ENCODE measurements at places on chromosomes 4 and X. TPM values are rescaled to one million over a fixed set of nuclear protein-coding genes. Genes with fewer than 3 reads are reported as not detected.

IL1RAPL2 gene
- total RNA-seq = not detected

IDUA gene
- 10.5 TPM for total RNA-seq

GRCh38 chr4:123812066-123812390, 415.4 kb downstream of the SPRY1 start:
- no peak for DNase-seq

- no peak for DNase-seq
These were observed 103.4 kb downstream of the LUZP4 start for GRCh38 chrX:115392871-115393270.

DNA sequence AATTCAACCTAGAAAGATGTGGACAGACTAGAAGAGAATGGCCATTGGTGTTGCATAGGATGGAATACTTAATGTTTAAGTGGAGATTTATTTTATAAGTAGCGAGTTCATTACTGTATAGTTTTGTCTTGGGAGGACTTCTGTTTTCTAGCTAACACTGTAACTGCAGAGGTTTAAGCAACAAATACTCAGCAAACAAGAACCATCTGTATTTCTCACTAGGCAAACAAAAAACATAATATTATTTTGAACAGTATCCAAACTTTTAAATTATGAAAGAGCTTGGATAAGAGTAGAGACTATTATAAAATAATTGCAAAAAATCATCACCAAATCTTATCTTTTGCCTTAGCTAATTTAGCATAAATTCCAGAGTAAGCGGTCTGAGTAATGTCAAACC, 121.1 kb downstream of the GLRA3 start:
- no peak for DNase-seq

HMGB3 gene
- total RNA-seq = 20.6 TPM

DNA sequence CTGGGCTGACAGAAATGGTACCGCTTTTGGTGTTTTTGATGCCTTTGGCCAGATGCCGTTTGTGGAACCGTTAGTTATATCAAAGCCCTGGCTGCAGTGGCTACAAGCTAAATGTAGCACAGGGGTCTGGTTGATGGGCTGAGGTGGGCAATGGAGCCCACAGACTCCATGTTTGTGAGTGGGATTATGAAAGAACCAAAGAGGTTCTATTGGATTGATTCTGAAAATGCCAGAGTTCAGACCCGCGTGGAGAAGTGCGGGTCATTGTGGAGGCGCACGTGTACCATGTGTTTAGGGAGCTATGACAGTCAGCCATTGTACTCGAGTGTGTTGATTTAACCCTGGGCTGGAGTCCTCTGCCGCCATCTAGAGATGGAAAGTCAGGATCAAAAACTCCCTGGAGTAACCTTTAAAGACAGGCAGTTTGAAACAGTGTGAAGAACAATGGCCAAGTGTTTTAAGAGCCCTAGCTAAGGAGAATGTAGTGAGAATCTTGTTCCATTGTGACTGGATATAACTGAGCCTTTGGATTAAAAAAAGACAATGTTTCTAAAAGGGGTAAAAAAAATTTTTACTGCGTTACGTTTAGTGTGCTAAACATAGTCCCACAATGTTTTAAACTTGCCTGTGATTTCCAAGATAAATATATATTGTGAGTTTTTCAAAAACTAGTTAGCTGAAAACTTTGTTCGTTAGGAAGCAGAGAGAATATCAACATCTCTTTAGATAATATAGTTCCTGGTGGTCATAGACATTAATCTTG, 12.7 kb downstream of the ART3 start:
- peak; percentile 23 for DNase-seq

NUDT10 gene
- under 0.01 TPM for total RNA-seq

DNA sequence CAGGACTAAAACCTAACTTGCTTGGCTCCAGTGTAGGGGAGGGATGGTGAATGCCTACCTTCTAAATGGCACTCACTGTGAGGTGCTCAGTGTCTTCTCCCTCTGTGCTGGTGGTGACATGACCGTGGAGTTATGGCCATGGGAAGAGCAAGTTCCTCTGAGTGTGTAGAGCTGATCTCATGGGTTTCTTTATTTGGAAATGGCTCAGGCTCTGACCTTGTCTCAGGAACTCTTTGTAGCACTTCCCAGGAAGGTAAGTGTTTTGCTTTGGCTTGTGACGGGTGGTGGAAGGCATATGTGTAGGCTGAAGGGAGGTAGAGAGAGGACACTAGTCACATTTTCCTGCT, 6.4 kb downstream of the MSN start:
- no peak for DNase-seq

DNA sequence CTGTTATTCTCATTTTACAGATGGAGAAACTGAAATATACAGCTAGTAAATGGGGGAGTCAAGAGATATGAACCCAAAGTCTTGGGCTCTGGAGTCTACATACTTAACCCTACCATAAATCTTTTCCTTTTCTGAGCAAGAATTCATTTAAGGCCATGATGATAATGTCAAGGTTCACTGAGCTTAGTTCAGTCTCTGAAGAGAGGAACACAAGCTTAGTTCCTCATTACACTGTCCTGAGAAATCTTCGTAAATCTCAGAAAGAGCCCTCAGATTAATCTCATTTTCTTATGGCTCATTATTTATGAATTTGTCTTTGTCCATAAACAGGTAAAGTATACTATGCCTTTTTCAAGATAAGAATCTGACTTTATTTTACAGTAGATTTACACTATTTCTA, 104.2 kb downstream of the SATL1 start:
- no peak for DNase-seq

DNA sequence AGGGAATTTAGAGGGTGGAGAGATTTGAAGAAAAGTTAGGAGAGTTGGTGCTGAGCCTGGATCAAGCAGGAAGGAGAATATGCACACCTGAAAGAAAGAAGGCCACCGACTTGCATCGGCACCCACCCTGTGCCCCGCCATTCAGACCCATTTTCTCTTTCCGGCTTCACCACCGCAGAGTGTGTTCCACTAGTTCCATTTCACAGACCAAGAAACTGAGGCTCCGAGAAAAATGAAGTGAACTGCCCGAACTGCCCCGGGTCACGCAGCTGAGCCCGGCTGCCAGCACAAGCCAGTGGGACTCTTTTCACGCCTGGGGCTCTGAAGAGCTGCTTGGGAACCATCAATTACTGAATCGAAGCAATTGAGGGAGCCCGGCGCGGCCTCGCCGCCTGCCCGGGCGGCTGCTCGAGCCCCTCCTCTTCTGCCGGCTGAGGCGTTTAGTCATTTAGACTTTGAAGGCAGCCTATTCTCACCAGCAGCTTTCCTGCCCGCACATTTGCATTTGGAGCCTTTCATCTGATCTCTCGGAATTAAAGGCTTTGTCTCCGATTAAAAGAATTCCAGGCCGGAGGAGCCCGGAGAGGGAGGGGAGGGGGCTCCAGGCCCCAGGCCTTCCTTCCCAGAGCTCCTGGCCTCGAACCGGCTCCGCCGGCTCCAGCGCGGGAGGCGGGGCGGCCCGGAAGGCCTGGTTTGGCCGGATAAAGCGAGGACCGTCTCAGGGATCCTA, 140.2 kb upstream of the PJA1 start:
- DNase-seq = no peak

- no peak for DNase-seq
These were observed 110.0 kb upstream of the PPARGC1A start for GRCh38 chr4:23999714-24000469.

DNA sequence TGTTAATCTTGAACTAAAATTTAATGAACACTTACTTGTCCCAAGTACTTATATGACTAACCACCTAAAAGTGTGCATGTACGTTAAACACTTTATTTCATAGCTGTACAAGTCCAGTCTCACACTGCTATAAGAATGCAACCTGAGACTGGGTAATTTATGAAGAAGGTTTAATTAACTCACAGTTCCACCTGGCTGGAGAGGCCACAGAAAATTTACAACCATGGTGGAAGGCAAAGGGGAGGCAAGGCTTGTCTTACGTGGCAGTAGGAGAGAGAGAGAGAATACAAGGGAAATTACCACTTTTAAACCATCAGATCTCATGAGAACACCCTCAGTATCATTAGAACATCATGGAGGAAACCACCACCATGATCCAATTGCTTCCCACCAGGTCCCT, 748.7 kb upstream of the HS3ST1 start:
- no peak for DNase-seq

GRCh38 chrX:95764972-95765451, 919.6 kb upstream of the DIAPH2 start:
- peak; percentile 48 for DNase-seq

GRCh38 chr4:167943872-167944505, 148.3 kb upstream of the ANXA10 start:
- DNase-seq = no peak

DNA sequence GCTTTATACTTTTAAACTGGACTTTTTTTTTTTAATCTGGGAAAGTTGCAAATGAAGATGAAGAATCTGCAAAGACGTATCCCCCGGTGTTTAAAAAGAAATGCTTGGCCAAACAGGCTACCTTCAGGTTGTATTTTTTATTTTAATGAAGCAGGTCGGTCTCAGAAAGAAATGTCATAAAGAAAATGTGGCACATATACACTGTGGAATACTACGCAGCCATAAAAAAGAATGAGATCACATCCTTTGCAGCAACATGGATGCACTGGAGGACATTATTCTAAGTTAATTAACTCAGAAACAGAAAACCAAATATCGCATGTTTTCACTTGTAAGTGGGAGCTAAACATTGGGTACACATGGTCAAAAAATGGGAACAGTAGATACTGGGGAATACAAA, 123.4 kb downstream of the IRF2 start:
- no peak for DNase-seq

GRCh38 chrX:97763391-97763790, 879.7 kb downstream of the RPA4 start:
- DNase-seq = no peak

DNA sequence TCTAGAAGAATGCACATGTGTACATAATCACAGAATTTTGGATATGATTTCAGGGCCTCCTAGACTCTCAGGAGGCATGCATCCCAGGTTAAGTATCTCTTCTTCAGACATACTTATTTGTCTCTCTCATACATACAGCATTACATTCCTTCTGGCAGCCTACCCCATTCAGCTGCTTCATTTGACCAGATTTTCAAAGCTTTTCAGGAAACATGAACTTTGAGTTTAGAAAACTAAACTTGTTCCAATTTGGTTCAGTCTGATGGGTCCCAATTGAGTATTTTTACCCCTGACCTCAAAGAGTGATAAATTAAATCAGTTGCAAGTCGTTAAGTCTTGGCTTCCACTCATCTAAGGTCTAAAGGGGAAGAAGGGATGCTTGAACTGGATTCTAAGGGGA, 330.9 kb downstream of the ARHGAP24 start:
- no peak for DNase-seq

GRCh38 chr4:89101256-89102161, 9.8 kb upstream of the TIGD2 start:
- DNase-seq = no peak

DNA sequence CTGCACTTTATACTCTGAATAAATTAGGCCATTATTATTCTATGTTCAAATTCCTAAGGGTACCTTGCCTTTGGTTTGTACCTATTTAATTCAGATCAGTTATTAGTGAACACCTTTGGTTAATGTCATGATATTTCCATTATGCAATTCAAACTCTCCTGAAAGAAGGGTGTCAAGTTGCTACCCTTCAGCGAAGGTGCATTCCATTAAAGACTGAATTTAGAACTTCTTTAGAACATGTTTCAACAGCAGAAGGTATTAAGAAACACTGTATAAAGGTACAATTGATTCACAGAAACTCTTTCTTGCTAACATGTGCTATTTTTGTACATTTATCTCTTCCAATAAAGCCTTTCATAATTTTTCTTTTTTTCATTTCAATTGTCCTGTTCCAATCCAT, 1545.4 kb upstream of the PCDH10 start:
- DNase-seq = no peak

DNA sequence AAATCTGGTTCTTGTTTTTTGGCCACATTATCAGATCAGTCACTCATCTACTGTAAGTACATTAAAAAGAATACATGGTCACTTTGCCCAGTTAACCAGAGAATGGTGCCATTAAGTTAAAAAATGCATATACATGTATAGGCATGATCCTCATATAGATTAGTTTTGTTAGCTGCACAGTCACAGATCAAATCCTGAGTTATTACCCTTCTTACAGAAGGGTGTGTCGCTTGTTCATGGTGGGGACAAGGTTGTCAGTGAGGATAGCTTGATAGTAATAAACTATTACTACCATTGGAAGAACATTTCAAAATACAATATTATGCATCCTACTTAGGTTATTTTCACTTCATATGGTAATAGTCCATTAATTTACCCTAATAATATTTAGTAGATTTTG, 48.5 kb downstream of the GALNT7 start:
- no peak for DNase-seq

DNA sequence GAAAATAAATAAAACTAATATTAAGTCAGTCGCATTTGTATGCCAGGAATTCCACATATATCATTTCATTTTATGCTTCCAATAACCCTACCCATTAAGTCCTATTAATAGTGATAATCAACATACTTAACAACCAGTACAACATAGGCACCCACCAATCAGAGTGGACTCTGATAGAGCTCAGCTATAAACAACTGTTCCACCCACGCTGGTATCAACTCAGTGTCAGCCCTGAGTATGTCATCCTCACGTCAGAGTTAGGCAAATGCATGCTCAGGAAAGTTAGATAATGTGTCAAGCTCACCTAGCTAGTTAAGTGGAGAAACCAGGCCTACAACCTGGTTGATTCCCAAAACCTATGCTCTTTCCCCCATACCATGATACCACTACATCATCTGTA, 89.3 kb downstream of the SMARCA1 start:
- DNase-seq = no peak

DNA sequence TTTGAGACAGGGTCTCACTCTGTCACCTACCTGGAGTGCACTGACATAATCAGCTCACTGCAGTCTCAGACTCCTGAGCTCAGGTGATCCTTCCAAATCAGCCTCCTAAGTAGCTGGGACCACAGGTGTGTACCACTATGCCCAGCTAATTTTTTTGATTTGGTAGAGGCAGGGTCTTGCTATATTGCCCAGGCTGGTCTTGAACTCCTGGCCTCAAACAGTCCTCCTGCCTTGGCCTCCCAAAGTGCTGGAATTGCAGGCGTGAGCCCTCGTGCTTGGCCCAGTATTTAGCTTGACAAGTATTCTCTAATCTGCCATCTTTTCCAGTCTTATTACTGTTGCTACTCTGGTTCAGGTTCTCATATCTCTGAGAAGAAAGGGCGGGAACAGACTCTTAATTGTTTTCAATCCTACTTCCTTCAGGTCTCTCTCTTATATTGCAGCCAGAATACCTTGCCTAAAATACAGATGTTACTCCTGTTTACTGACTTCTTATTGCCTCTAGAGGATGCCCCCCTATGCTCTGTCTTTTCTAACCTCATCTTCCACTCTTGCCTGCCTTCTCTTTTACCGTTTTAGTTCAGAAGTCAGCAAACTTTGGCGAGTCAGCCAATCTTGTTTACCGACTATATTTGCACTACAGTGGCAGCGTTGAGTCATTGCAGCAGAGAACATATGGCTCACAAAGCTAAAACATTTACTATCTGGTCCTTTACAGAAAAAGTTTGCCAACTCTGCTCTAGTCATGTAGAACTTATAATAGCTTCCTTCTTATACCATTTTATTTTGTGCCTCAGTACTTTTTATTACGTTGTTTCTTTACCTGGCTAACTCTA, 19.0 kb downstream of the MRPL1 start:
- DNase-seq = no peak
